Ovary (tissue), 10 donors: ENCODE measurements at places on chromosomes 12 and 14. TPM values are rescaled to one million over a fixed set of nuclear protein-coding genes. Genes with fewer than 3 reads are reported as not detected.

DNA sequence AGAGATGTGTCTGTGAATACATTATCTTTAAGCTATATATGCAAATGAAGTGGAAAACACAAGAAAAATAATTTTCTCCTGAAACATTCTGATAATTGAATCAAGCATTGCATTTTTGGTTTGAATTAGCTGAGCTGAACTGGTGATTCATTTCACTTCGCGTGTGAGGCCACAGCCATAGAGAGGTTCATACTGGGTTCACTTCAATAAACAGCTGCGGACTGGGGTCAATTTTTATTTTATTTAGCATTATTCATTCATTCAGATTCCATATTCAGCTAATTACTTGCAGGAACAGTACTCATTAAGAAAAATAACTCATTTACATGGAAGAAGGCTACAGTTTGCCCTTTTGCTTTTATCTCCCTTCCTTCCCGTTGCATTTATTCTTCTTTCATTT is 195.2 kb upstream of the LRIG3 start:
- H3K4me1 ChIP-seq = peaks cover 1% of the 10 kb centered on the region
- no peak overlapping the region for H3K27ac ChIP-seq
- H3K27me3 ChIP-seq = no peaks in the 10 kb centered on the region
- no peak for DNase-seq
- no peaks in the 10 kb centered on the region for H3K36me3 ChIP-seq

DNA sequence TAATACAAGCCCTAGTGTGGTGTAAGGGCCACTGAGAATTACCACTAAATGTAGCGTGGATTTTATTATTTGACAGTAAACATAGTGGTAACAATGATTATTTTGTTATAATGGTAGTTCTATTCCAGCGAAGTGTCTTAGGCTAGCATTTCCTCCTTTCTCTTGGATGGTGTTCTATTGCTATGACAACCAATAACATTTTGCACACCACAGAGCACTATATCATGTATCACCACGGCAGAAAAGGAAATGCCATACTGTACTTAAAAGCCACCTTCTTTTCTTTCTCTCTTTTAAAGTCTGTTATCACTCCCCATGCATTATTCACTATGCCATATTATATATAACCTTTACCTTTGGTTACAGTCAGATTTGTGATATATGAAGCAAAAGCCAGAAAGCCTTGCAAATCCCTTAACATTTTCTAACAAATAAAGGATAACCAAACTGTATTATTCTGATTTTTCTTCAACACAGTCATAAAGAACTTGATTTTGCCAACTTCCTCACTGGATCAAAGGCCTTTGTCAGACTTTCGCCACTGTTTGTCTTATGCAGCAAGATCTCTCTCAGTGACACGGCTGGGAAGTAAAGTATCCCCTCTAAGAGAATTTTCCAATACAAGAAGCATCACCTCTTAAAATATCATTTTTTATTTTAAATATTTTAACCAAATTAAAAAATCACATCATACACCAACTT is 195.8 kb downstream of the FOXN3 start:
- H3K27ac ChIP-seq = no peak overlapping the region
- no peak for DNase-seq
- no peak overlapping the region for H3K4me3 ChIP-seq
- H3K36me3 ChIP-seq = no peaks in the 10 kb centered on the region

DNA sequence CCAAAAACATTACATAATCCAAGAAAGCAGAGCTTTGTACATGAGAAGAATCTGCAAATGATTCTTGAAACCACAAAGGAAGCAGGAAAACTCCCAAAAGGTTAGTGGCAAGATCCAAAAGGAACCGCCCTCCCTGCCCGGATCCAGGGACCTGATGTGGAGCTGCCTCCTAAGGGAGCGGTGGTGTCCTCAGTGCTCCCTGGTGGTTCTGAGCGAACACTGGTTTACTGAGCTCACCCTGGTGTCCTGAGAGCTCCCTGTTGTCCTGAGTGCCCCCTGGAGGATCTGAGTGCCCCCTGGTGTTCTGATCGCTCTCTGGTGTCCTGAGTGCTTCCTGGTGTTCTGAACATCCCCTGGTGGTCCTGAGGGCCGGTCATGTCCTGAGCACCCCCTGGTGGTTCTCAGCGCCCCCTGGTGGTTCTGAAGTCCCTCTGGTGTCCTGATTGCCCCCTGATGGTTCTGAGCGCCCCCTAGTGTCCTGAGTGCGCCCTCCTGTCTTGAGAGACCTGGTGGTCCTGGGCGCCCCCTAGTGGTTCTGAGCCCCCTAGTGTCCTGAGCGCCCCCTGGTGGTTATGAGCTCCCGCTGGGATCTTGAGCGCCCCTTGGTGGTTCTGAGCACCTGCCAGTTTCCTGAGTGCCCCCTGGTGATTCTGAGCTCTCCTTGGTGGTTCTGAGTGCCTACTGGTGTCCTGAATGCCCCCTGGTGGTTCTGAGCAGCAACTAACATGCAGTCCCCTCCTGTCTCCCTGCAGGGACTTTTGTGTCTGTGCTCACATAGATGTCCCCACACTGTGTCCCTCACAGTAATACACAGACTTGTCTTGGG is 891.1 kb downstream of the TMEM121 start:
- no peak overlapping the region for H3K4me3 ChIP-seq
- H3K27ac ChIP-seq = no peak overlapping the region
- H3K27me3 ChIP-seq = no peaks in the 10 kb centered on the region
- no peak for DNase-seq

GRCh38 chr12:104752016-104752415 is 206.1 kb downstream of the SLC41A2 start:
- no peak for DNase-seq
- no peaks in the 10 kb centered on the region for H3K4me1 ChIP-seq
- H3K4me3 ChIP-seq = no peak overlapping the region
- H3K36me3 ChIP-seq = no peaks in the 10 kb centered on the region
- no peaks in the 10 kb centered on the region for H3K27me3 ChIP-seq

- peak overlapping the region; percentile 67 for H3K4me3 ChIP-seq
- H3K27me3 ChIP-seq = no peaks in the 10 kb centered on the region
- H3K36me3 ChIP-seq = no peaks in the 10 kb centered on the region
Measured at GRCh38 chr12:123363740-123364531, 711 bp downstream of the SBNO1 start.

DNA sequence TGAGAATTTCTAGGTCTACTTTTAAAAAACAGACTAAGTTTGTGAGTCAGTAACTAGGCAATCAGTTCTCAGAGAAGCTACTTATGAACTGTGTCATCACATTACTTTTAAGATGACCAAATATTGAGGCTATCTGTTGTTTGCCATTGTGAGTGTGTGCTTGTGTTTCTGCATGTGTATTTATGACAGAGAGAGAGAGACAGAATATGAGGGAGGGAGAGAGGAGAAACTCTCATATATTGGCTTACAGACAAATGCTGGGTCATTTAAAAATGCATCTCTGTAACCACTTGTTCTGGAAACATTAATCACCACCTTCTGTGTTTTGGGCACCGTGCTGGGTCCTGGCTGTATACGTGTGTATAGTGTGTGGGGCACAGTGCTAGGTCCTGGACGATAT is 161.5 kb upstream of the FRMD6 start:
- H3K27ac ChIP-seq = no peak overlapping the region
- no peaks in the 10 kb centered on the region for H3K4me1 ChIP-seq
- no peak for DNase-seq

DNA sequence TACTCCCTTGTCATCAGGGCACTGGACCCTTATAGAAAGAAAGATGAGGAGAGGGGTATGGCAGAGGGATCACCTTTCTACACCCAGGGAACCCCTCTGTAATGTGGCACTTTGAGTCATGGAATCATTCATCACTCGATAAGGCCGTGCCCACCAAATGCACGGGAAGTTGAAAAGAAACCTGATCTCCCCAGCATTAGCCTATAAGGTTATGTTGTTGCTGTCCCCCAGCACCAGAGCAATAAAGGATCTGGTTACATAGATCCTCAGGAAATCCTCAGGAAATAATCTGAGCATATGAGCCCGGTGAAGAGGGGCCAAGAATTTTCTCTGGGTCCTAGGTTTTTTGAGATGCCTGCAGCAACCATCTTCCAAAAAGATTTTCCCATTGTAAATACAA is 148.8 kb upstream of the CRY1 start:
- H3K27ac ChIP-seq = no peak overlapping the region
- no peak overlapping the region for H3K4me3 ChIP-seq
- H3K36me3 ChIP-seq = no peaks in the 10 kb centered on the region
- H3K4me1 ChIP-seq = no peaks in the 10 kb centered on the region

DNA sequence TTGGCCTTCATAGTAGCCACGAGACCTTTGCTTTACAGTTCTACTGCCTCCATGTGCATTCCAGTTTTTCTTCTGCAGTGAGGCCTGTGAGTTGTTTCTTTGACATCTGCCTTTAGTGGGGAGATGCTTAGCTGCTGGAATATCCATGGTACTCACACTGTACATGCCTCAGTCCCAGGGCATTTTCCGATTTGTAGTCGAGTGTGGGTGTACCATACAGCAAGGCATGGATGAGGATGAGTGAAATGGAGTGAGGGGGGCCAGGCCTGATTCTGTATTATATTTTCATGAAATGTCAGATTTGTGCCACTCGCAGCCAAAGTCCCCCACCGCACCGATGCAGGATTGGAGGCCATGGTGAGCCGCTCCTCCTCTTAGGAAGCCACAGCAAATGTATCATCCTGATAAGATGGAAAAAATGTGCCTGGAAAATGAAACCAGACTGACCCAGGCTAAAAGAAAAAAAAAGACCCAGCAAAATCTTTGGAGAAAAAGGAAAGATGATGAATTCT is 173.0 kb downstream of the ADGRD1 start:
- H3K4me3 ChIP-seq = no peak overlapping the region
- DNase-seq = peak; percentile 0
- no peaks in the 10 kb centered on the region for H3K36me3 ChIP-seq
- no peak overlapping the region for H3K27ac ChIP-seq
- no peaks in the 10 kb centered on the region for H3K4me1 ChIP-seq
- H3K27me3 ChIP-seq = no peaks in the 10 kb centered on the region

DNA sequence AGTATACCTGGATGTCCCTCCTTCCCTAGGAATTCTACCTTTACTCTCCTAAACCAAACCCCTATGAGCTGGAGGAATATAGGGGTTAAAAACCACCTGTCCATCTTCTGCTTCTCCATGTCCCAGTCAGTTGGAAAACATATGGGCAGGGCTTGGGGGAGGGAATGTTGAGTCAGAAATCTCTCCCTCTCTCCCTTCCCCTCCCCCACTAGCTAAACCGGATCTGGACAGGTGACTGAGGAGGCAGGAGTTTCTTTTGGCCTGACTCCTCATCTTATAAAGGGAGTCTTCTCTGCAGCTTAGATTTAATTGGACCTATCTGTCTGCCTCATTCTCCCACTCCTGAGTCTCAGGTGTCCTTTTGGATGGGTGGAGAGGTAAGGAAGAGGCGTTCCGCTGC is 6.1 kb downstream of the ERBB3 start:
- H3K27me3 ChIP-seq = no peaks in the 10 kb centered on the region
- no peaks in the 10 kb centered on the region for H3K36me3 ChIP-seq
- no peaks in the 10 kb centered on the region for H3K4me1 ChIP-seq
- no peak overlapping the region for H3K27ac ChIP-seq
- no peak for DNase-seq

DNA sequence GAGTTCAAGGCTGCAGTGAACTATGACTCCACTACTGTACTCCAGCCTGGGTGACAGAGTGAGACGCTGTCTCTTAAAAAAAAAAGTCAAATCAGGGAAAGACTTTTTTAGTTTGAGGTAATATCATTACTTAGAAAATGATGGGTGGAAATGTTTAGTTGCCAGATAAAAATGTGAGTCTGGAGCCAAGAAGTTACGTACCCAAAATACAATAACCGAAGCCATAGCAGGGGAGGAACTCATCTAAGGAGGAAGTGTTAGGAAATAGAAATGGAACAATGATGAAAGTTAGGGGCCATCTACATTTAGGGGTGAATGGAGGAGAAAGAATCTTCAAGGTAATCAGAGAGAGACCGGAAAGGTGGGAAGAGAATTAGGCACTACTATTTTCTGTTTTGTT is 98.8 kb downstream of the DACT1 start:
- H3K27ac ChIP-seq = no peak overlapping the region
- no peaks in the 10 kb centered on the region for H3K27me3 ChIP-seq
- no peak overlapping the region for H3K4me3 ChIP-seq
- DNase-seq = no peak
- peaks cover 2% of the 10 kb centered on the region for H3K4me1 ChIP-seq

GRCh38 chr12:42325326-42325652 is 605 bp downstream of the ZCRB1 start:
- no peak for DNase-seq
- H3K27me3 ChIP-seq = no peaks in the 10 kb centered on the region
- H3K4me1 ChIP-seq = peaks cover 7% of the 10 kb centered on the region

DNA sequence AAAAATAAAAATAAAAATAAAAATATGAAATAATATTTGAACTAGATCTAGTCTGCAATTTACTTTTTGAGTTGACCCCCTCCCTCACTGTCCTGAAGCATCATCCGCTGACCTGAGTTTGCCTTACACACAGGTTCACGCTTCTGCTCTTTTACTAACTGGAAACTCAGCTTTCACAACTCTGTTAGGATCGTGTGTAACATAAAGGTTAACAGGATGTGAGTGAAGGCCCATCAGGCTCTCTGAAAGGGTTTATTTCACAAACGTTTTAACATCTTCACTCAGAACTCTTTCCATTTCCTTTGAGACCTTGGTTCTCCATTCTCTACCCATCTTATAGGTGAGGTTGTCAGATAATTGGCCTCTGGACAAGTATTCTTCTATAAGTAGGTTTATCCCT is 191.4 kb downstream of the FOXN3 start:
- H3K4me1 ChIP-seq = peaks cover 14% of the 10 kb centered on the region
- DNase-seq = no peak
- H3K27me3 ChIP-seq = no peaks in the 10 kb centered on the region
- no peaks in the 10 kb centered on the region for H3K36me3 ChIP-seq

- no peak overlapping the region for H3K27ac ChIP-seq
- no peaks in the 10 kb centered on the region for H3K36me3 ChIP-seq
- no peak overlapping the region for H3K4me3 ChIP-seq
- no peak for DNase-seq
Measured at GRCh38 chr14:24130717-24131548, 474 bp downstream of the FITM1 start.

DNA sequence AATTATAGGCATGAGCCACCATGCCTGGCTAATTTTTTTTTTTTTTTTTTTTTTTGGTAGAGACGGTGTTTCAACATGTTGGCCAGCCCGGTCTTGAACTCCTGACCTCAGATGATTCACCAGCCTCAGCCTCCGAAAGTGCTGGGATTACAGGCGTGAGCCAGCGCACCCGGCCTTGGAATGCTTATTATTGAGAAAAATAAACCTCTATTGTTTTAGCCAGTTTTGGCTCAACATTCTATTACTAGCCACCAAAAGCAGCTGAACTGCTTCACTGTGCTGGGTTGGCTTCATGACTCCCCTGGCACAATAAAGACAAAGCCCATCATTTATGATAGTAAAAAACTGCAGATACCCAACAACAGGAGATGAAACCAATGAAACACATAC is 93.5 kb upstream of the CEP83 start:
- H3K27me3 ChIP-seq = no peaks in the 10 kb centered on the region
- no peaks in the 10 kb centered on the region for H3K36me3 ChIP-seq
- H3K4me3 ChIP-seq = no peak overlapping the region
- H3K27ac ChIP-seq = no peak overlapping the region

LRRC10 gene
- total RNA-seq = not detected

ESPL1 gene
- 0.43 TPM for total RNA-seq

IGF1 gene
- total RNA-seq = 4.4 TPM

TMEM52B gene
- 0.69 TPM for total RNA-seq

LDHB gene
- total RNA-seq = 526 TPM

MFAP5 gene
- 0.35 TPM for total RNA-seq
